ENCODE measurements at places on chromosomes 1 and 21.
A peak's percentile ranks its signal among the peaks of the same experiment; 100 is the strongest.

DNA sequence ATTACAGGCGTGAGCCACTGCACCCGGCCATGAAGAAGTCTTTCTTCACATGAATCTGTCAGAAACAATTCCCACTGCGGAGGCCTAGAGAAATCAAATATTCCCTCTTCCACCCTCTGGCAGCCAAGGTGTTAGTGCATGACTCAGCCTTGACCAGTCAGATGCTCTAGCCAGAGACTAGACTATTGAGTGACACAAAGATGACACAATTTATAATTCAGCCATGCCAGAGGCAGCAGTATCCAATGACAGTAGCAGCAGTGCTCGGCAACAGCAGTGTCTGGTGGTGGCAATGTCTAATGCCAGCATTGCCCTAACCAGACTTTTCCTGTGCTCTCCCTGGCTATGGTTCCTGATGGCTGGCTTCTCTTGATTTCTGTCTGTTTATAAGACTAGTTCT lies 8.7 kb downstream of the CTXND2 start:
- no peak for DNase-seq

GRCh38 chr1:186272486-186272885 lies 102.6 kb downstream of the TPR start:
- DNase-seq = no peak

GRCh38 chr1:110612060-110612745 lies 6.0 kb upstream of the KCNA2 start:
- DNase-seq = peak; percentile 21

DNA sequence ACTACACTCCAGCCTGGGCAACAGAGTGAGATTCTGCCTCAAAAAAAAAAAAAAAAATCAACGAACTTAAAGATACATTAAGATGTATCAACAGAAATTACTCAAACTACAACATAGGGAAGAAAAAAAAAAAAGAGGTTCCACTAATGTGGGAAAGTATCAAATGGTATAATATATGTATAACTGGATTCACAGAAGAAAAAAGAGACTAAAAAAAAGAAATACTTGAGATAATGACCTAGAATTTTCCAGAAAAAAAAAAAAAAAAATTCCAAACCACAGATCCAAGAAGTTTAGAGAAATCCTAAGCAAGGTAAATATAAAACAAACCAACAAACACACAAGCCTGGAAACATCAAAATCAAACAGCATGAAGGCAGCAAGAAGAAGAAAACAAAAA lies 45.5 kb downstream of the EIF4G3 start:
- DNase-seq = no peak

- DNase-seq = no peak
These were observed 10.5 kb upstream of the DNAJB4 start for GRCh38 chr1:77994117-77994705.

DNA sequence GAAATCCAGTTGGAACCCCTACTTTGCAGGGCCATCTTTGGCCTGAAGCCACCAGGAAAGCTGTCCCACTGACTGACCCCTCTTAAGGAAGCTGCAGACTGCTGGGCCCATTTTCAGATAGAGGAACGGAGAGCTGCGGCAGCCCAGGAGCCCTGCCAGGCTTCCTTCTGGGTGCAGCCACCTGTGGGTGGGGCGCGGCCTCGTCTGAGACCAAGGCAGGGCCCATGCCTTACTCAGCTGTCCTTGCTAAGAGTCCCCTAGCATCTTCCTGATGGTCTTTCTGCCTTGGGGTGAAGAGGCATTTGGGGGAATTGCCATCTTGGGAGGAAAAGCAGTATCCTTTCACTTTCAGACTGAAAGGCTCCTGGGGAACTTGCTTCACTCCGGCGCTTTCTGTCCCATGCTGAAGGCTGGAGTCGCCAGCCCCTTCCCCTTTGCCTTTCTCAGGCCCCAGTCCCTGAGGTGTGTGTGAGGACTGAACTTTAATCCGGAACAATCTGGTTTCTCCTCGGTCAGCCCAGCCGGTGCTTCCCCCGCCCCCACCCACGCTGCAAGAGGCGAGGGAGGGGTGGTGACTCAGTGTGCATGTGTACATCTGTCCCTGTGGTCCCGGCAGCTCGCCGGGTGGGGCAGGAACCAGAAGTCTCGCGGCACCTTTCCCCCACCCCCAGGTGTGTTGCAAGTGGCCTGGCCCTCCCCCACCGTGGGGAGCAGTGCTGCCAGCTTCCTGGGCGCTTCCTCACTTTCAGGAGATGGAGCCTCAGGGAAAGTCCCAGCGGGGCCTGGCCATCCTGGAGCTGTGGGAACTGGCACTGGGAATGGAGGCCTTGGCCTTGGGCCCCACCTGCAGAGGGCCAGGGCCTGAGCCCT lies 5.1 kb downstream of the ZC3H12A start:
- no peak for DNase-seq

DNA sequence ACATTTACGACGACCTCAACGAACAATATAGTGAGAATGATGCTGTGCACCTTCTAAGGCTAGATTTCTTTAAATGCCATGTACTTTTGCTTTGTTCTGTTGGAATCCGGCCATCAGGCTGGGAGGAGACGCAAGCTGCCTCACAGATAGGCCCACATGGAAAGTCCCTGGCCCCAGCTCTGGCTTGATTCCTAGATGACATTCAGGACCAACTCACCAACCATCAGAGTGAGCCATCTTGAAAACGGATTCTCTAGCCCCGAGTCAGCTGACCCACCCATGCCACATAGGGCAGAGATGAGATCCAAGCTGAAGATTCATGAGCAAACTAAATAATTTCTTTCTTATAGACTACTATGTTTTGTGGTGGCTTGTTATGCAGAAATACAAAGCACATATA lies 164.4 kb downstream of the ZNF281 start:
- DNase-seq = no peak

GRCh38 chr1:97006044-97006661 lies 284.6 kb downstream of the PTBP2 start:
- no peak for DNase-seq

DNA sequence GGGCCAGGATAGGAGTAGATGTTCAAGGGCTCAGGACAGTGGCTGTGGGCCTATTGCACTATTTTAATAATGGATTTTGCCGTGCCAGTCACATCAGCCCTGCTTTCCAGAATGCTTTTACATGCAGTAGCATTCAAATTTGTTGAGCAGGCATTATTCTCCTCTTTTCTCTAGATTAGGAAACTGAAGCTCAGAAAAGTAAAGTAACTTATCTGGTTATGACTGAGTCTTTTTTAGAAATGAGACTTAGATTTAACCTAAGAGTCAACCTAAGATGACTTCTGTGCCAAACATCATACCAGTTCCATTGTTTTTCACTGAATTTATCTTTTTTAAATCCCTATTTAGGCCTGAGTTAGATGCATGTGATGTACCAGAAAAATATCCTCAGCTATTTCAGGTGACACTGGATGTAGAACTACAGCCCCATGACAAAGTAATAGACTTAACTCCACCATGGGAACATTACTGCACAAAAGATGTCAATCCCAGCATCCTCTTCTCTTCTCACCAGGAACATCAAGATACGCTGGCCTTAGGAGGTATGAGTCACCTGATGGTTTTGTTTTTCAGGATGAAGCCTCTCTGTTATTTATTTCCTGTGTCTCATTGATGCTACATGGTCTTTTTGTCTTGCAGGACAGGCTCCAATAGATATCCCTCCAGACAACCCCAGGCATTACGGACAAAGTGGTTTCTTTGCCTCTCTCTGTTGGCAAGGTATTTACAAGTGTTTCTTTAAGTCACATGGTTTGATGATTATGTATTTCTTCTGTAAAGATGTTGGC lies 31.4 kb upstream of the LEPR start:
- no peak for DNase-seq

- no peak for DNase-seq
These were observed 13.6 kb downstream of the IPO9 start for GRCh38 chr1:201842472-201843027.

GRCh38 chr1:116737020-116737854 lies 17.0 kb upstream of the CD2 start:
- peak; percentile 20 for DNase-seq

- DNase-seq = peak; percentile 36
These were observed 20.7 kb upstream of the CYP2J2 start for GRCh38 chr1:59947047-59947938.

- DNase-seq = no peak
These were observed 107.7 kb upstream of the ZNHIT6 start for GRCh38 chr1:85815906-85816305.

- no peak for DNase-seq
These were observed 8.5 kb downstream of the STMN1 start for GRCh38 chr1:25897754-25898153.

- no peak for DNase-seq
These were observed 156.7 kb upstream of the NEGR1 start for GRCh38 chr1:72439036-72439435.

GRCh38 chr1:218459878-218460711 lies 115.0 kb downstream of the TGFB2 start:
- no peak for DNase-seq

- no peak for DNase-seq
These were observed 659.9 kb upstream of the RGS18 start for GRCh38 chr1:191498318-191498717.

- DNase-seq = no peak
These were observed 97.6 kb downstream of the VAV3 start for GRCh38 chr1:107867422-107867821.

GRCh38 chr21:38507374-38507942 lies 9.2 kb upstream of the ERG start:
- DNase-seq = no peak

DNA sequence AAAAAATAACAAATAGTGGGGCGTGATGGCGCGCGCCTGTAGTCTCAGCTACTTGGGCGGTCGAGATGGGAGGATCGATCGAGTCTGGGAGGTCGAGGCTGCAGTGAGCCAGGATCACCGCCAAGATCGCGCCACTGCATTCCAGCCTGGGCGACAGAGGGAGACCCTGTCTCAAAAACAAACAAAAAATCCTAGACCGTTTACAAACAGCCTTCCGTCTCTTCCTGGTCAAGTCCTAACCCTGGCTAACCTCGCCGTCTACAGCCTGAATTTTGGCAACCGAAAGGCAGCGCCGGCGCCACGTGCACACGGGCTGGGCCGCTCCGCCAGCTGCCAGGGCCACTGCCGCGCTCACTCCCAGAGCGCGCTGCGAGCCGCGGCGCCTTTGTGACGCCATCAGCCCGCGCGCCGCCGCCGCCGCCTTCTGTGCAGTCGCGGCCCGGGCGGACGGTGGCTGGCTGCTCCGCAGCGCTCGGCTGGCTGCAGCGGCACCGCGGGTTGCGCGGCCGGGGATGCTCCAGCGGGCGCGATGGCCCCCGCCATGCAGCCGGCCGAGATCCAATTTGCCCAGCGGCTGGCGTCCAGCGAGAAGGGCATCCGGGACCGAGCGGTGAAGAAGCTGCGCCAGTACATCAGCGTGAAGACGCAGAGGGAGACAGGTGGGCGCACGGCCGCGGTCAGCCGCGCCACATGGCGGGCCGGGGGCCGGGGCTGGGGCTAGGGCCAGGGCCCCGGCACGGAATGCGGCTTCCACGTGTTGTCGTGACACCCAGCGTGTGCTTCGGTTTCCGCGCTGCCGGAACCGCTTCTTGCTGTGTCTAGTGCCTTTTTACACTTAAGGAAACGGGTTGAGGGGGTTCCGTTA lies at the start of the genes HSF2BP and RRP1B:
HSF2BP (minus strand) TSS at position 353 of the 865 bp plus-strand sequence. CDS start 1,392 bp downstream, outside the sequence.
RRP1B (plus strand) TSS at position 425 of the 865 bp plus-strand sequence; CDS start at position 530, 105 bp downstream.
- peak; percentile 60 for DNase-seq

GRCh38 chr1:185654199-185654951 lies 79.8 kb upstream of the HMCN1 start:
- DNase-seq = no peak

DNA sequence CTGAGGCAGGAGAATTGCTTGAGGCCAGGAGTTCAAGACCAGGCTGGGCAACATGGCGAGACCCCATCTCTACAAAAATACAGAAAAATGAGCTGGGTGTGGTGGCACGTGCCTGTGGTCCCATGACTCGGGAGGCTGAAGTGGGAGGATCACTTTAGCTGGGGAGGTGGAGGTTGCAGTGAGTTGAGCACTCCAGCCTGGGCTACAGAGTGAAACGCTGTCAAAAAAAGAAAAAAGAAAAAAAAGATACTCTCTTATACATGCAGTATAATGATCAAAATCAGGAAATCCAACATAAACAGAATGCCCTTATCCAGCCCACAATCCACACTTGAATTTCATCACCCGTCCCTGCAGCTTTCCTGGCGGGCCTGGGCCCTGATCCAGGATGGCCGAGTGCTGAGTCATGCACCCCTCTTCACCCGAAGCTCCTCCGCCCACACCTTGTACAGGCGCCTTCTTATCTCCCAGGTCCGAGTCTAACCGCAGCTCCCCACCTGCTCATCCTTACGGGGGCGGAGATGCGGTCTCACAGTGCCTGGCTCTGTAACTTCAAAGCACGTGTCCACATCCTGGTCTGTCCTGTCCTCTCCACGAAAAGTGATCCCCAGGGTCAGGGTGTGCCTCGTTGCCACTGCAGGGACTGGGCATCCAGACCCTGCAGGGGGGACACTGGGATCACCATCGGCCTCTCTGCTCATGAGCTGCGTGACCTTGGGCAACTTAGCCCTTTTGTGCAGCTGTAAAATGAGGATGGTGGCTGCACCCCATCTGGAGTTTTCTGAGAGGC lies 120.2 kb upstream of the SLC45A1 start:
- no peak for DNase-seq

- no peak for DNase-seq
These were observed 30.4 kb downstream of the MORC3 start for GRCh38 chr21:36350282-36350910.

- DNase-seq = no peak
These were observed 639.5 kb downstream of the MATN1 start for GRCh38 chr1:30083800-30084464.

DNA sequence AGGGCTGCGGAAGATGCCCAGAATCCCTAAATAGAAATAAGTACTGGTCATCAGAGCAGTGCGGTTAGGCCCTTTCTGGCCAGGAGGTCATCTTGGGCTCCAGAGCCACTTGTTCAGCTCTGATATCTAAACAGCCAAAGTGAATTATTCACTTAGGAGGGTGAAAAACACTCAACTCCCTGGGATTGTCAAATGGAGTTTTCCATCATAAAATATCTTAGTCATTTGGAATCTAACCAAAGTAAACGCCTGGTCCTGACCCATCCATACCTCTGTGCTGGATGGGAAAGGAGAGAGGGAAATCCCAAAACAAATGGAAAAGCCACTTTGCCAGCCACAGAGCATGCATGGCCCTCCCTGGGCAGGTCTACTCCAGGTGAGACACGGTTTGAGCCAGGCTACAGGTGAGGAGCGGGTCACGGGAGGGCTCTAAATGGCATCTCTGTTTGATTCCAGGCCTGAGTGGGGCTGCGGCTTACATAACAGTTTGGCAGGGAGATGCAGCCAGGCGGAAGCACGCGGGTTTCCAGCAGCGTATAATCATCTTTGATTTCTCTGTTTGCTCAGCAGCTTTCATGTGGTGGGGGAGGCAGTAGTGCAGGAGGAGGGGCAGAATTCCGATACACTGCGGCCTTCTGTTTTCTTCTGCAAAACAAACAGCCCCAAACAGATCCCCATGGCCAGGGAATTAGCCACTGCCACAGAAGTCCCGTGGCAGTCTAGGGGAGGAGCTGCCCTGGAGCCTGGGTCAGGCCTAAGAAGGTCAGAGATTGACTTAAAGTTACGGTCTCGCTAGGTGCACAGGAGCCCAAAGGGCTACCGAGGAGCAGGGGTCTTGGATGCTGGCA lies 59.1 kb upstream of the ZNF648 start:
- no peak for DNase-seq

DNA sequence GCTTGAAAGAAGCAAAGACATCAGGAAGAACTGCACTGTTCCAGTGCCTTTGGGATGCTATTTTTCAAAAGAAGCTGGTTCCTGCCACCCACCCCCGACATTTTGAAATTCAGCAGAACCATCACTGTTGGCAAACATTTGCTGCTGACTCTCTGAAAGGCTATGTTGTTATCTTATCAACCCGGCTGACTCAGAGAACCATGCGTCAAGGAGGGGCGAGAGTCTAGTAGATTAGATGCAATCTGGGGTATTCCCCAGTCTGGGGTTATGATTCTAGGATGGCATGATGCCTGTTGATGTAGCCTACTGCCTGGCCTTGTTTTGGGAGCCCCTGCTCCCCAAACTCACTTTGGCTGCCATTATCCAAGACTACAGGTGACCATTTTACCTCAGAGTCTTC lies 267.8 kb upstream of the RUNX1 start:
- DNase-seq = no peak
